Activated CD8-positive, alpha-beta memory T cell treated with anti-CD3 and anti-CD28 coated beads for 48 hours (primary cell): ENCODE measurements at places on chromosomes 6 and 20.

DNA sequence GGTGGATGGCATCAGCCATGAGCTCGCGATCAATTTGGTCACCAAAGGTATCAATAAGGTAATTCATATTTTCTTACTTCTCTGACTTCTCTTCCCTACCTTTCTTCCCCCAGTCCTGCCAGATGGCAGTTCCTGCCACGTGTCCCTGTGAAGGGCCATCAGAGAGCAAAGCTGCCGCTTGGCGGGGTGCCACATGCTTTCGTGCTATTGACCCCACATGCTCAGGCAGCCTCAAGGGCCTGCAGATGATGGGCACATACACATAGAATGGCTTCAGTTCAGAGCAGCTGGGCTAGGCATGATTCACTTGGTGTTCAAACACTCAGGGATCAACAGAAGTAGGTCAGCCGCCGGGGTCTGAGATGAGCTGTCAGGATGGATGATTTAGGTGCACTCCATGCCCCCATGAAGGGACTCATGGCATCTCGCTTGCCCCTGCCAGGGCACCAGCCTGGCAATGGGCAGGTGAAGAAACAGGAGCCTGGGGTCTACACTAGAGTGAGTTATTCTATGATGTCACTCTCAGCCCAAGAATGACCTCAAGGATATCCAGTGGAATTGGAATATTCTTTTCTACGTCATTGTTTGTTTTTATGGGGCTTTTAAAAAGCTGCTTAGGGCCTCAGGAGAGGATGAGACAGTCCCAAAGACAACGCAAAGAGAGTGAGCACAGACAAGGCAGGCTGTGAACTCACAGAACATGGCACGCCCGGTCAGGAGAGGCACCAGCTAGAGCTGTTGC, 25.5 kb downstream of the BANF2 start:
- no peak for DNase-seq

DNA sequence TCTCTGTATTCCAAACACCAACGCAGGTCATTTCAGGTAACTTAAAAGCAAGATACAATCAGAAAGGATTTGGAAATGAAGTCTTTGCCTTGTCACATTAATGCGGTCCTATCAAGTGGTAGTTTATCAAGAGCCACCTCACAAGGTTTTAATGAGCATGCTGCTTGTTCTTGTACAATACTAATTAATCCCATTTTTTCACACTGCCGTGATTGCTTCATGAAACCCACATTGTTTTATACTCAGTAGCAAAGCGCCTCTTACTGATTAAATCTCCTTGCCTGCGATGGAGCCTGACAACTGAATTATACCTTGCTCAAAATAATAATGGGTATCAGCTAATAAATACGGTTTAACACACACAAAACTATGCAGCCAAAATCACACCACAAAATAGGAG, 234.1 kb upstream of the TSHZ2 start:
- no peak for DNase-seq

DNA sequence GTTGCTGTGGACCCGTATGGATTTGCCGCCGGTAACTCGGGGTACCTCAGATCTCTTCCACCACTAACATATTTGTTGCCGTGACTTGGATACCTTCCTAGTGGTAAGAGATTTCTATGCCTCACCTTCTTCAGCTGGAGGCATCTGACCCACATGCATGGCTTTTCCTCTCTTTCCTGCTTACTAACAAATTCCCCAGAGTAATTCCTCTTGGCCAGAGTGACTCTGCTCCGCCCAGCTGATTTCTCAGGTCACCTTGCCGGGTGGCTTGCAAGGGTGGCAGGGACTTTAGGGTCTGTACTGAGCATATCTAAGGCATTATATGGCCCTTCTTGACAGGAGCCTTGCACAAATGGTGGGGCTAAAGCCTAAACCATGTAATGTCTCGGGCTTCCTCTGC, 38.2 kb downstream of the FAM184A start:
- no peak for DNase-seq

DNA sequence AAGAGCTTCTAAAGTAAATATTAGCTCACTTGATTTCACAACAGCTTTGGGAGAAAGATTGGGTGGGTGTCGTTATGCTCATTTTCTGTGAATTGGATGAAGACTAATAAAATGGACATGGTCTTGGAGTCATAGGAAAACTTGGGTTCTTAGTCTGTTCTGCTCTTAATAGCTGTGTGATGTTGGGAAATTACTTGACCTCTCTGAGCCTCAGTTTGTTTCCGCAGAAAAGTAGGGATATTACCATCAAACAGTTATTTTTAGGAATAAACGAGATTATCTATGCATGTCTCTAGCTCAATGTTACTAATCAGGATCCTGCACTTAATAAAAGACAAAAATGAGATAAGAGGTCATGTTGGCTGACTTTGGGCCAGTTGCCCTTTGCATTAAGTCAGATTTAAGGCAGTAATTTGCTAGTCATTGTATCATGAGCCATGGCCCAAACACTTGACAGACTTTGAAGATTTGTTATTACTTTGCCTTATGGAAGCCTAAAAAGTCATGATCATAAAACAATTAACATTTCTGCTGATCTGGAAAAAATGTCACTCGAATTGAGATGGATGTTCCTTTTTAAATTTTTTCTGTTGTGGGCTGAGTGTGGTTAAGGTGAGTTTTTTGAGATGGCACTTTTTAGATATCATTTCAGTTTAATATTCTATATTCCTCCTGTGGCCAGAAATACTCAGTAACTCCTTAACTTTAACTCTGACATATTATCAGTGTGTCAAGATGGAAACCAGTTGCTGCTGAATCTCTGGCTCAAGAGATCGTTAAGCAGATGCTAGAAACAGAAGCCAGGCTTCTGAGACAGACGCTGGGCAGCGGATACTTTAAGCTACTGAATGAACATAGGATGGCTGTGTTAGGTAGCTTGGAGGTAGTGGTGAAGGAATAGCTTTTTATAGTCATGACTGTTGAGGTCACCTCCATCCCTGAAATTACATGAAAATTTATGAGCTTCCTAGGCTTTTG, 291.6 kb downstream of the PHF3 start:
- no peak for DNase-seq

GRCh38 chr6:69185276-69185675, 550.2 kb downstream of the ADGRB3 start:
- no peak for DNase-seq

DNA sequence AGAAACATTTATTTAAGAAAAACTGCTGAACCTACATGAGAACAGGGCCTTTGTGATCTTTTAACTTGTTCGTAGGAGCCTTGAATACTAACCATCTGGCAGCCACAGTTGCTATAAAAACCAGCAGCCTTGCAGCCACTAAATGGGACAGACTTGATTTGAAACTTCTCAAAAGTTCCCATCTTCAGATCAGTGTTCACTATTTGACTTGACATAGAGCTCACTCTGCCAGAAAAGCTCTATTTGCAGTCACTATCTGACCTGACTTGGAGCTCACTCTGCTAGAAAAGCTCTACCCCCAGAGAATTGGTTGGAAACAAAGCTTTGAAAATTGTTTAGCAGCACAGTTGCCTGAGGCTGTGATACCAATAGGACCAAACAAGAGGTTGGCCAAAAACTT, 119.3 kb upstream of the F13A1 start:
- no peak for DNase-seq

- no peak for DNase-seq
Observed at GRCh38 chr20:49620364-49621240, 52.7 kb upstream of the PTGIS start.

GRCh38 chr6:146968041-146968760, 236.0 kb upstream of the STXBP5 start:
- DNase-seq: no peak

DNA sequence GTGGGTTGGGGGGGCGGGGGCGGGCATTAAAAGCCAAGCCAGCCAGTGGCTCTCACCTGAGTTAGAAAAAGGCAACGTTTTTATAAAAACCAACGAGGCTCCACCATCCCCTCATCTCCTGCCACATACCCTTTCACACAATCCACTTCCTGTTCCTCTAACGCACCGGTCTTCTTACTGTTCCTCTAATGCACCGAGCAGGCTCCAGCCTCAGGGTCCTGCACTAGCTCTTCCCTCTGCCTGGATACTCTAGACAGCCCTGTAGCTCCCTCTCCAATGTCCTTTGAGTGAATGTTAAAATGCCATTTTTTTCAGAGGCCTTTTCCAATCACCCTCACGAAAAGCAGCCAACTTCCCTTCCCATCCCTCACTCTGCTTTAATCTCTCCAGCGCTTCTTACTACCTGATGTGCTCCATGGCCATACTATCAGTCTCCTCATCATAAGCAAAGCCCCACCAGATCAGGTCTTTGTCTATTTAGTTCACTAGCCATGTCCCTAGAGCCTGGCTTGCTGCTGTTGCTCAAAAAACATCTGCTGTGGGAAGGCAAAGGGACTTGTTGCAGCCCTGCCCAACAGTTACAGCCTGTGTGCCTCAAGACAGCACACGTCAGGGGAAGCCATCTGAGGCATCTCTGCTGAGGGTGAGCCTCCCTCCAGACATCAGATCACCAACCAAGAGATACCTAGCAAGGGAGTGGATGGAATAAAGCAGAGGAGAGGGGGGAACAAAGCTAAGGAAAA, 3.9 kb downstream of the FKBP1A start:
- no peak for DNase-seq

DNA sequence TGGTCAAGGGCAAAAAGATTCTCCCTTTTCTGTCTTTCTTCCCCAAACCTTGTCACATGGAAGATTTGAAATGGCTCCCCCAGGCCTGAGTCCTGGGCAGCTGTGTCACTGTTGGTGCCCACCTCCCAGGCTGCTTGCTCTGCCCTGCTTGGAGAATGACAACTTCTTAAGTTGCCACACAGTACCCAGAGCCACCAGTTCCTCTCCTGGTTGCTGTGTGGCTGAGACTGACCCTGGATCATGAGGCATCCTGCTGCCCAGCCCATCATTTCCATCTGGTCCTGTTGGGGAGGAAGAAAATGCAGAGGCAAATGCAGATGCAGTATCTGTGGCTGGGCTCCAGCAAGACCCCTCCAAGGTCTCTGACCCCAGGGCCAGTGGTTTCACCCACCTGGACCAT, 113.7 kb downstream of the PHACTR3 start:
- no peak for DNase-seq

- DNase-seq: no peak
Observed at GRCh38 chr20:17836303-17836861, 132.2 kb downstream of the SNX5 start.

DNA sequence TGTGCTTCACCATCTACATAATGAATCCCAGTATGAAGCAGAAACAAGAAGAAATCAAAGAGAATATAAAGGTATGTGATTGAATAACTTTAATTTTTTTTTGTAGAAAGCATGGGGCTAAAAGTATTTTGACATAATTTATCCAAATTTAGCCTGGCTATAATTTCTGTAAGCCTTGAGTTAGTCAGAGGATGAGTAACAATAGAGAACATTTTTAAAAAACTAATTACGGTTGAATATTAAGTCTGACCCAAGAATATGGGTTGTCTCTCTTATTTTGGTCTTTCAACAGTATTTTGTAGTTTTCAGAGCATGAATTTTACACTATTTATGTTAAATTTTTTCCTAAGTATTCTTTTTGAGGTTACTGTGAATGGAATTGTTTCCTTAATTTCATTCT, 2.5 kb downstream of the GMNN start:
- DNase-seq: no peak

- no peak for DNase-seq
Observed at GRCh38 chr6:6717953-6718352, 129.4 kb downstream of the LY86 start.

GRCh38 chr6:153424719-153425400, 293.8 kb upstream of the RGS17 start:
- no peak for DNase-seq

- DNase-seq: no peak
Observed at GRCh38 chr6:2477250-2477649, 231.8 kb upstream of the GMDS start.

GRCh38 chr6:87714093-87714842, 12.2 kb upstream of the AKIRIN2 start:
- DNase-seq: no peak

DNA sequence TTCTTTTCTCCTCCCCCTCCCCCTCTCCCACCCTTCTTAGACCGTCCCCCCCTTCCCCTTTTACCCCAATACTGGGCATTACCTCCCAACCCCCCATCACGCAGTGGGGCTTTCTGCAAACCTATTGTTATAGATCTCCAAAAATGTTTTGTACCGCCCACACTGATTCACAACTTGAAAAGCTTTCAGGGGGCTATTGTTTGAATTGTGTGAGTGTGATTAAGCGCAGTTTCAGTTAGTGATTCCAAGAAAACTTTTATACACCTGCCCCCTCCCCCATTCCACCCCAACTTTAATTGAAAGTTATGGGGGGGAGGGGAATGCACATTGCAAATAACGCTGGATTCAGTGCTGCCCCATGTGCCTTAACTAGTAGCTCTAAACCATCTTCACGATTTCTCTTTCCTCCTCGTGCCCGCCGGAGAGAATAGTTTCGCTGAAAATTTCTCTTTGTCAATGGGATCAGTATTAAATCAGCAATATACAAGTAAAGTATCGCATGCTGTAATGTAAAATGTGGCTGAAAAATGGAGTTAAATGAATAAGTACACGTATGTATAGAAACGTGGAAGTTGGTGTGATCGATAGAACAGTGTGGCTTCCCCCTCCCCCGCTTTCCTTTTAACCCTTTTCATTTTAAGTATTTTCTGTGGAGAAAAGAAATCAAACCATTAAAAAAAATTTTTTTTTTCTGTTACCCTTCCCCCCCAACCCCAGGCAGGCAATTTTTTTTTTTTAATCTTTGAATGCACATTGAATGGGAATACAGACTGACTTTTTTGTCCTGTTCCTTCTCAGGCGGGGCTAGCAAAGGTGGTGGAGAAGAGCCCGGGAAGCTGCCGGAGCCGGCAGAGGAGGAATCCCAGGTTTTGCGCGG, 632 bp downstream of the LIN28B start:
- no peak for DNase-seq

DNA sequence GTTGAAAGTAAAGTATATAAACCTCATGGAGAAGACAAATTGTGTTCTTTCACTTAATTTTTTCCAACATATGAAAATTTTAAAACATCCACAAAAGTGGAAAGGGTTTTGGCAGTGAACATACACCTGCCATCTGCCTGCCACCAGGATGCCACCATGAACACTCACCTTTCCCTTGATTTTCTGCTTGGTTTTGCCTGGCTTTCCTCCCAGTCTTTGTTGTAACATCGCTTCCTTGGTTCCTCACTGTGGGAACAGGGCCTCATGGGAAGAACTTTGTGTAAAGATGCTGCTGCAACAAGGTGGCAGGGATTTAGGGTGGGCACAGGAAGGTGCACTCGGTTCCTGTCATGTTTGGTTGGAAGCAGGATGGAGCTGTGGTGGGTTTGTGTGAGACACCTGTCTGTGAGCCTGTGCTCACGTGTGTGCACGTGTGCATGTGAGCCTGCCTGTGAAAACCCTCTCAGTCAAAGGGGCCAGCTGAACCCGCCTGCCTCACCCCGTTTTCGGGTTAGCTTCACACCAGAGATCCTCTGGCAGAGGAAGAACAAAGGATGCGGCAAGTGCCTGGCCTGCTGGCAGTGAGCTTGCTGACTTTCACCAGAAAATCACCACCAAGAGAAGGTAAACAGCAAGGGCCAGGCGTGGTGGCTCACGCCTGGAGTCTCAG, 11.0 kb upstream of the RBM38 start:
- no peak for DNase-seq

DNA sequence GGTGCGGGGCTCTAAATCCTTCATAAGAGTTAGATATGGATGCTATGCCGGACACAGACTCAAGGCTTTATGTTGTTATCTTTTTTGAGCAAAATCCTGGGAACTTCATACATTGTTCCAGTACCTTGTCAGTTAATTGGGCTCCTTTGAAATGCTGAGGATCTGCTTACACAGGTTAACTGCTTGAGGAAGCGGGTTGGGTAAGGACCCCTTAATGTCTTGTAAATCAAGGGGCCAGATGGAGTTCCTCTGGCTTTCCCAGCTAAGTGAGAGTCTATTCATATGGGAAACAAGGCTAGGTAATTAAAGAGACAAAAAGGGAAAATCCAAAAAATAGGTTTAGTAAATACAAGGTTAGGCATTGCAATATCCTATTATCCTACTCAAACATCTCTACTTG, 141.5 kb downstream of the OR2B2 start:
- no peak for DNase-seq
